Hippocampal formation (tissue), 2 donors: ENCODE measurements at places on chromosomes 4 and X.

DNA sequence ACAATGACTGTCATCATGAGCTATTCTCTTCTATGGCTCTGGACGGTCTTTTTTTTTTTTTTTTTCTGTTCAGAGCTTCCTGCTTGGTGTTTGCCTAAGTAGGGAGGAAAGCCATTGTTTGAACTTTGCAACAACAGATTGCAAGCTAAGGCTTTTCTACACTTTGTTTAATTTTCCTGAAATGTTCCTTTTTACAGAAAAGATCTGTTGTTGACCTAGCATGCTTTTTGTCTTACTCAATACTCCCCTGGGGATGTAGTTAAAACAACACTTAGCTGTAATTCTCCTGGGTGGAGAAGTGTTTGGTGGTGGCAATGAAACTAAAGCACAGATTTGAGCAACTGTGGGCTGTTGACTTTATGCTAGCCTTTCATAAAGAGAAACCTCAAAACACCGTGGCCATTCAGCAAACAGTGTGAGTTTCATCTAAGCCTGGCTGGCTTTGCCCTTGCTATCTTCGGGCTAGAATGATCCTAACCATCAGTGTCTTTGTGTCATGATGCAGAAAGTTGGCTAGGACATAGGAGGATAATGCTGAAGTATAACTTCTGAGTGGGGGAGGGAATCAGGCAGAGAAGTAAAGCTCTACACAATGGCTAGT is 110.5 kb downstream of the ANXA3 start:
- DNase-seq: no peak

DNA sequence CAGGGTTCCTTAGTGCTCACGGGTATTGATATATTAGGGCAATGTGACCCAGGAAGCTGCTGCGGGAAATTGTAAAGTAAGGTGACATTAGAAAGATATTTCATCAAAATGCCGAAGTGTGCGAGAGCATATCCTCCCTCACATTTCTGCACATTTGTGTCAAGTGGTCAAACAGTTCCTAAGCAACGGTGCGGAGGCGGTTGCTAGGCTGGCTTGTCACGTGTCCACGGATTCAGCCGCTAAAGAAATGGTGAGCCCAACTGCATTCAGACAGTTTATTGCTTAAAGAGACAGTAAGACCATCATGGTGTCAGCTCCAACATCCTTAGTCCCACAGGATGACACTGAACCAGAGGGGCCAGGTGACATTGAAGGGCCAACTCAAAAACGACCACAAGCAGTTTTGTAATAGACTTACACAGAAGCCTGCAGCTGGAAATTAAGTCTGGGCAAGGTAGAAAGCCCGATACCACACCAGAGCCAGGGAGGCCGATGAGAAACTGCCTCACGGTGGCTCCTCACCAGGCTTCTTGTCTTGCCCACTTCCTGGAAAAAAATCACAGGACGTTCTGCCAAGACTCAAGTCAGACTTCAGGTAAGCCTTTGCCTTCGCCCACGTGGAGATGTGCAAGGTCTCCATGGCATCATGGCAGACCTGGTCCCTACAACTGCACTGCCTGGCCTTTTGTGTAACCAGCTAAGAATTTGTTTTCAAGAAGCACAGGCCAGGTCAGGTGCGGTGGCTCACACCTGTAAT is 50.4 kb downstream of the USP11 start:
- DNase-seq: peak; percentile 5

GRCh38 chr4:164617426-164617825 is 136.5 kb upstream of the SMIM31 start:
- DNase-seq: no peak

DNA sequence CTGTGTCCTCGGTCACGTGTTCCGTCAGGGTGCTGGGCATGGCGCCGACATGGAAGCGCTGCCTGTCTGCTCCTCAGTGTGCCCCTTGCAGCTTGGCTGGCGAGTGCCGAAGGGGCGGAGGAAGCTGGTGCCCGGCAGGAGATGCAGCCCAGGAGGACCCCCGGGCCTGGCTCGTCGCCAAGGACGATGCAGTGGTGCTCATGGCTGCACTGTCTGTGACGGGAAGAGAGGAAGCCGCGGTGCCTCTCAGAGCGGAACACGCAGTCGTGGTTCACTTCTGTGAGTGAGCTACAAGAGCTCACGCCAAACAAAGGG is 38.1 kb downstream of the FGFRL1 start:
- DNase-seq: no peak

DNA sequence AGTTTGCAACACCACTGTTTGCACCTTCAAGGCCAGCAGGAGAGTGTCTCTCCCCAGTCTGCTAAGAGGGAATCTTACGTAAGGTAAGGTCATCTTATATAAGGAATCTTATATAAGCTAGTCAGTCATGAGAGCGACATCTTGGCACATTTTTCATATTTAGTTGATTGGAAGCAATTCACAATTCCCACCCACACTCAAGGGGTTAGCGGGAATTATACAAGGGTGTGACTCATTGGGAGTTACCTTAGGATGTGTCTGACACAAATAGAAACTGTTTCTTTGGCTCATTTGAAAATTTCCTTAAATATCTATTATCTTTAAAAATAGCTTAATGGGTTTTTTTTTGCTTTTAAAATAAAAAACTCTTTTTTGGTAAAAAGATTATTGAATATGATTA is 62.1 kb upstream of the GRPR start:
- DNase-seq: no peak

DNA sequence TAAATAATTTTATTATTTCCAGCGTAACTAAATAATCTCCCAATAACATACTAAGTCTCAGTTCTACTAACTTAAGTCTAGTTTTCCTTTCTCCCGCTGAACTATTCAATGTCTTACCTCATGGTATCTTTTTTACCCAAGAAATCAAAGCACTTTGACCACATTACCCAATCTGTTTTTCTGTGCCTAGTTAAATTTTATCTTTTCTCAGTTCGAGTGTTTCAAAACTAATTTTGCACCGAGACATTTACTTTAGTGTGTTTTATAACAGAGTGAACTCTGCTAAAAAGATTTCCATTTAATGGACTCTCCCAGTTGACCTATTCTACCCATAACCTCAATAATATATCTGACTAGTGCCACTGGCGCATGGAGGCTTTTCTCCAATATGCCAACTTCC is 67.6 kb upstream of the IRF2 start:
- DNase-seq: no peak

DNA sequence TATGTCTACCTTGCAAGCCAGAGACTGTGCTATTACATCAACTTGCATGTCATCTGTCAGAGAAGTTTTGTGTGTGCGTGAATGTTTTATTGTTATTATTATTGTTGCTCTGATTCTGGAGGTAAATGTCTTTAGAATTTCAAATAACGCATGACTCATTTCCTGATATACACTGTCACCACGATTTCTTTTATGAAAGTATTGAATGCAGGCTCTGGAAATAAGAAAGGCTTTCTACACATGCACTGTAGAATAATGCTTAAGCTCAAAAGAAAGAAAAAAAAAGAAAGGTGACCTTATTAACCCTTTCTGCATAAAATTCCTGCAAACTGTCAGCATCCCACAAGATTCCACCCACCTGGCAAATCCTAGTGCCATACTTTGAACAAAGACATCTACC is 632.9 kb downstream of the ZNF674 start:
- no peak for DNase-seq

GRCh38 chr4:30600246-30601017 is 119.7 kb upstream of the PCDH7 start:
- no peak for DNase-seq

GRCh38 chr4:1683736-1684505 is at the start of gene FAM53A:
TSS of gene FAM53A (minus strand) at chr4:1684313. CDS start at chr4:1668741, 15,572 bp downstream.
- peak; percentile 86 for DNase-seq

DNA sequence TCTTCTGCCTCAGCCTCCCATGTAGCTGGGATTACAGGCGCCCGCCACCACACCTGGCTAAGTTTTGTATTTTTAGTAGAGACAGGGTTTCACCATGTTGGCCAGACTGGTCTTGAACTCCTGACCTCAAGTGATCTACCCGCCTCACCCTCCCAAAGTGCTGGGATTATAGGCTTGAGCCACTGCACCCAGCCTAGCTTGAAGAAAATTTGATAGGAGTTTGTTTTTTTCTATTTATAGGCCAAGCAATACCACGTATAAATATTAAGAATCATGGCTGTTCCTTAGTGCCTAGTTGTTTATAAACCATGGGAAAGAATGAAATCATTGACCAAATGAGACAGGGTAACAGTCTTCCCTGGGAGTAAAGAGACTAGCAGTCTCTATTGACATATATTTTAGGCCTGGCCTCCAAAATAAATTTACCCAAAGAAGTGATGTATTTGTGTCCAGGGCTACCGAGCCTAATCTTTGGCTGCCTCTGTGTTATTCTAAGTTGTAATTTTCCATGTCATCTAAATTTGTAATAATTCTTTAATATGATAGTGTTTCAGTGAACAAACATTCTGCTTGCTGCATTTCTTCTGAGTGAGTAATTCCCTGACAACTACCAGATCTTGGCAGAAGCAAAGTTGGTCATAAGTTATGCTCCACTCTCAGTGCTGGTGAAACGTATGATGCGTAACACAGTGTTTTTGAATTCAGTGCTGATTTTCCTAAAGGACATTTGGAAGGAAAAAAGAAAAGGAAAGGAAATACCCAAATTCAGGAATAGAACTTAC is 10.3 kb downstream of the PKD2 start:
- no peak for DNase-seq

DNA sequence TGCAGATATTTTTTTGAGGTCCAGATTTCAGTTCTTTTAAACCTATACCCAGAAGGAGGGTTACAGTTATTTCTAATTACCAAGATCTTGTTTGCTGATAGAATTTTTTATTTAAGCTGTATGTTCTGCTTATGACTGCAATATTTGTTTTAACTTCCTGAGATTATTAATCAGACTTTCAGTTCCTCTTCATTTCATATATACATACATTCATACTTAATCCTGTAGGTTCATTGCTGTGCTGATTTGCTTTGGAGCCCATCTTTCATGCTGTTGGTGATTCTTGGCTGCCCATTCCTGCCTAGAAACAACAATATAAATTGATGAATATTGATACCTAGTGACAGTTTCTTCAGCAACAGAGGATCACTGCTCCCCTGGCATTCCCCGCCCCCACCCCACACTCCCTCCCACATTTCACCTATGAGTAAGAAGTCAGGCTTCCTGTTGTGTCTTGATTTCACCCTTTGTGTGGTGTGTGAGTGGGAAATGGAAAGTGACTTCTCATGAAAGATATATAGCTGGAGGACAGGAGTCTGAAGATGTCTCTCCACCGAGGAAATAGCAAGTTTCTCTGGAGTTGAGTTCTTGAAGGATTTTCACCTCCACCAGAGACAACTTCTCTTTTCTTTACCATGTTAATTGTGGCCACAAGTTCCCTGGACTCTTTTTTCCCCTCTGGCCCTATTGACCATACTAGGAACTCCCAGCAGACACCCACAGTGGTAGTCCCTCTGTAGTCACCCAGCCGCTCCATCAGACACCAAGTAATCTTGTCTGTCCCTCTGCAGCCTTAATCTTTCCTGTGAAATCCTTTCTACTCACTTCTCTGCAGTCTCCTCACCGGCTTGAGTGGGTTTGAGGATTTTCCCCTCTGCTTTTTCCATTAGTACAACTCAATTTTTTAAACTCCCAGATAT is 118.4 kb downstream of the ASB9 start:
- DNase-seq: no peak

GRCh38 chr4:74543983-74544382 is 99.0 kb downstream of the AREG start:
- no peak for DNase-seq

DNA sequence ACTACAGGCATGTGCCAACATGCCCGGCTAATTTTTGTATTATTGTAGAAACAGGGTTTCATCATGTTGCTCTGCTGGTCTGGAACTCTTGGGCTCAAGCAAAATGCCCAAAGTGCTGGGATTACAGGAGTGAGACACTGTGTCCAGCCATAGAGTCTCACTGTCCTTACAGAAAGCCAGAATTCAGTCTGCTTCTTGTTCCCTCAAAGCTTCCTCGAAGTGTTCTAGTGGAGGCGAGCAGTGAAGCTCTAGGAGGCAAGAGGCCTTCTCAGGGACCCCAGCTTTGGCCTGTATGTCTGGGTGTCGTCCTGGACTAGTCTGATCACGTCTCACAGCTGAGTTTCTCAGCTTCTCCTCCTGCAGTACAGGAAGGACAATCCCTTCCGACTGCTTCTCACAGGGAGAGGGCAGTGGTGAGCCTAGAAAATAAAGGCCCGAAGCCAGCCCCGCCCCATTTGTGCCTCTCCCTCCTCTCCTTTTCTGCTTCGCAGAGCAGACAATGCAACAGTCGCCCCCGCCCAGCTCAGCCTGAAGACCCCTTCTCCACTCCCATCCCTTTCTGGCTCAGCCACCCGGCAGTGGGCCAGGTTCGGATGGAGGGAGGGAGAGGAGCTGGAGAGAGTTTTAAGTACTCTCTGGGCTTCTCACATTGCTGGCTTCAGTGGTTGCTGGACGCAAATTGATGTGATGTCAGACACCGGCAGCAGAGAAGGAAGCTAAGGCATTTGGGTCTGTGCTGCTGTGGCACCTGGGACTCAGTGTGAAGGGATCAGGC is 11.1 kb upstream of the FAM3A start:
- peak; percentile 65 for DNase-seq

- DNase-seq: no peak
Measured at GRCh38 chr4:6491235-6491634, 18.8 kb upstream of the PPP2R2C start.

GRCh38 chr4:41645728-41646390 is 102.7 kb downstream of the PHOX2B start:
- DNase-seq: no peak

DNA sequence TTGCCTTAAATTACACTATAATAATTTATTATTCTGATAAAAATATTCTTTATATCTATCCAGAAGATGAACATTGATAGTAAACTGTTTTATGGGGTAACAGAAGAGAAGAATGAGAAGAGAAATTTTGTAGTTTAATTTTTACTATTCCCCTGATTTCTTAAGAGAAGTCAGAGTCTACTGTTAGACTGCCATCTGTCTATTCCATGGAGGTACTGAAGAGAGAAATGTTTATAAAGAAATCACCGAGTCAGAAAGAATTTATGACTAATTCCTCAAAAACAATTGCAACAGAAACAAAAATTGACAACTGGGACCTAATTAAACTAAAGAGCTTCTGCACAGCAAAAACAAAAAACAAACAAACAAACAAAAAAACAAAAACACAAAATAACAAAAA is 149.9 kb downstream of the FGF16 start:
- no peak for DNase-seq

- no peak for DNase-seq
Measured at GRCh38 chrX:154372612-154373022, 1.8 kb downstream of the FLNA start.

- DNase-seq: no peak
Measured at GRCh38 chr4:25919676-25920075, 5.7 kb downstream of the SMIM20 start.

DNA sequence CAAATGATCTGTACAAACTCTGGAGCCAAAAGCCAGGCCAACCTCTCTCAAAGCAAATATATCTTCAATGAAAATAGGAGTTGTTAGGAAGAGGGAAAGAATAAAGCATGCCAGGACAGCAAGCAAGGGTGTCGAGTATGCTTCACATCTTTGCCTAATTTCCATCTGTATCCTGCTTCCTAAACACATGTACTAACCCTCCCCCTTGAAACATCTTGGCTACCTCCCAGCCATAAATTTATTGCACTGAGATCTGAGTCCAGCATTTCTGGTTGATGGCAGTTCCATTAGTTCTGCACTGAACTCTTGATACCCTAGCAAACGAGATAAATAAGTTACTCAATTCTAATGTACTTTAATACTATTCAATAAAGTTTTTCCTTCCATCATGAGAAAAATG is 430.5 kb upstream of the TRAM1L1 start:
- DNase-seq: no peak

- peak; percentile 80 for DNase-seq
Measured at GRCh38 chr4:80215449-80216052, 18.2 kb downstream of the PRDM8 start.
